Activated CD8-positive, alpha-beta memory T cell treated with anti-CD3 and anti-CD28 coated beads for 24 hours (primary cell): ENCODE measurements at places on chromosomes 1 and 21.
A peak's percentile ranks its signal among the peaks of the same experiment; 100 is the strongest.

- no peak for DNase-seq
Observed at GRCh38 chr21:38714039-38714817, 91.5 kb upstream of the ETS2 start.

- no peak for DNase-seq
Observed at GRCh38 chr1:157092831-157093230, 6.8 kb downstream of the ETV3L start.

- DNase-seq, result no peak
Observed at GRCh38 chr1:107949467-107950253, 15.3 kb downstream of the VAV3 start.

GRCh38 chr1:212035835-212036605, 472 bp downstream of the DTL start:
- no peak for DNase-seq

DNA sequence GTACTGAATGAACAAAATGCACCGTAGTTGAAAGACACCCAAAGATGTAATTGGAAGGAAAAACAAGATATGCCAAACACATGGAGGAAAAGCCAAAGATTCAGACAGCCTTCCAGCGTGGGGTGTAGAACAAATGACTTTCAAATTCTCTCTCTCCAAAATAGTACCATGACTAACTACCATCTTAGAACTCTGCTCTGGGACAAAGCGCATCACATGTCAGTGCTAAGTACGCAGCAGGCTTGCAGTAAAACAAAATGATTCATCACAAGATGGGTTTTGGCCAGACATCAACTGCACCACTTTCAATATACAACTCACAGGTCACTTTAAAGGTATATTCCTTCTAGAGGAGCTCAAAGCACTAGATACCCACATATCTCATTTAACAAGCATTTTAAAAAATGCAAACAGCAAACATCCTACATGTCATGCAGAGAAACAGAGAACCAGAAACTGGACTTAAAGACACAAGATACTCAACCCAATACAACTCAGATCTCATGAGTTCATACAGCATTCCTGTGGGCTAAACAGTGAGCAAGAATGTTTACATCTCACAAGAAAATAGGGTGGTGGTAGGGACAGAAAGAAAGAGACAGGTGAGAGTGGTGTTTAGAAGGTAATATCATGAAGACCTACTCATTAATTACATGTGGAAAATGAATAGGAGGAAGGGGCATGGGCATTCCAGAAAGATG, 75.7 kb downstream of the BCAR3 start:
- no peak for DNase-seq

DNA sequence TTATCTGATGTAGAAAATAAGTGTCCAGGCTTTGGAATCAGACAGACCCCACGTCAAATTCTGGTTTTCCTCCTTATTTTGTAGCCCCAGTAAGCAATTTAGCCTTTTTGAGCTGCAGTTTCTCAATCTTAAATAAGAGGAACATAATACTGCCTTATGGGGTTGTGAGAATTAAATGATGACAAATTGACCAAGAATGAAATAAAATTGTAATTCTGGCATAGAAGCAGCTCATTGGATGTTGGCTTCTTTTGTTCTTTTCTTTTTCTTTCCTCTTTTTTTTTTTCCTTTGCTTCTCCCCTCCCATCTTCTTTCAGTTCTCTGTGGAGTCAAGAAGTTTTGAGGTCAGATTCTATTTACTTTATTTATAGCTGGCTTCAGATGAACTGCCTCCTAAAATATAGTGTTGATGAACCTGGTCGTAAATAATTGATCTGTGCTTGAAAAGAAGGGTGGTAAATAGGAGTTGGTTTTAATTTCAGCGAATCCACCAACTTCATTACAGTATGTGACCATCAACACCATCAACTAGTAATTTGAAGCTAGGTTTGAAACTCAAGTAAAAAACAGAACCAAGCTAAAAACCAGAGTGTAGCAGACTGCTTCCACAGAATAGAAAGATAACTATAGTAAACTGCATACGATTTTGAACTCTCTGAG, 81.1 kb downstream of the CACHD1 start:
- DNase-seq, result no peak

GRCh38 chr1:85344256-85344694, 67.8 kb upstream of the BCL10 start:
- no peak for DNase-seq

- no peak for DNase-seq
Observed at GRCh38 chr1:40344597-40344996, 27.5 kb upstream of the COL9A2 start.

GRCh38 chr1:240586006-240586405, 25.9 kb downstream of the GREM2 start:
- no peak for DNase-seq

DNA sequence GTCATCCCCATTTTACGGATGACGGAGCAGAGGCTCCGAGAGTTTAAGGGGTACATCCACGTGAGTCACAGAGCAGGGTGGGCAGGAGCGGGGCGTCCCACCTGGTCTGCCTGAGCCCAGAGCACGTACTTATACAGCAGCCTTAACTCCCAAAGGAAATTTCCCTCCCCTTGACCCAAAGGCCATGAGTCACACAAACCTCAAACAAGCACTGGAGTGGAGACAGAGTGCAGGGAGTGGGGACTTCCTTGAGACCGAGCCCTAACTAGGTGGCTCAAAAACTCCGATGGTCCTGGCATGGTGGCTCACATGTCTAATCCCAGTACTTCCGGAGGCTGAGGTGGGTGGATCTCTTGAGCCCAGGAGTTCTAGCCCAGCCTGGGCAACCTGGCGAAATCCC, 141.6 kb upstream of the KLHDC7A start:
- no peak for DNase-seq

DNA sequence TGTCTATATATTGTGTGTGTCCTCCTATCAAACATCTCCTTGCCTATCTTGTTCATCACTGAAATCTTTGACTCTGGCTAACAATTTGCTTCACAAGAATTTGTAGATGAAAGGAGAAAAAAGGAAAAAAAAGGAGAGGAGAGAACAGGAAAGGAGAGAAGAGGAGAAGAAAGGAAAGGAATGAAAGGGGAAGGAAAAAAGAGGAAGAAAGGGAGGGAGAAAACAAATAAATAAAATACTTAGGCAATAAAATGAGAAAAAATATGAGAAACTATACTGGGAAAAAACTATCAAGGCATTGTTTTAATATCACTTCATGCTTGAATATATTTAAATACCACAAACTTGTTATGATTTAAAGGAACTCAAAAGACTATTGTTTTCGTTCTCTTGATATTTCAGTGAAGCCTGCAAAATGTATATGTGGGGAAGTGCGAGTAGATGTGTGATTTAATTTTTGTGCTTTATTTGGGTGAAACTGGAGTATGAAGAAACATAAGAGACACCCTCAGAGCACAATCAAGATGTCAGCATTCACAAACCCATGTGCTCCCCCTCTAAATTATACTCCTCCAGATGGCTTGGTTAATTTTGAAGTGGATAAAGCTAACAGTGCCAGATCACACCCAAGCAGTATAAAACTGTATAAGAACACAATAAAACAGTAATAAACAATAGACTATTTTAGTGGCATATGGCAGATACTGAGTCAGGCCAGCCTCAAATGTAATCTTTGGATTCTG, 205.7 kb upstream of the SAMSN1 start:
- no peak for DNase-seq

- DNase-seq, result no peak
Observed at GRCh38 chr1:17639703-17640340, 100.3 kb downstream of the ARHGEF10L start.

GRCh38 chr1:197844651-197845050, 57.8 kb upstream of the C1orf53 start:
- DNase-seq, result no peak

GRCh38 chr1:53176452-53177208, 20.0 kb upstream of the CPT2 start:
- DNase-seq, result no peak

DNA sequence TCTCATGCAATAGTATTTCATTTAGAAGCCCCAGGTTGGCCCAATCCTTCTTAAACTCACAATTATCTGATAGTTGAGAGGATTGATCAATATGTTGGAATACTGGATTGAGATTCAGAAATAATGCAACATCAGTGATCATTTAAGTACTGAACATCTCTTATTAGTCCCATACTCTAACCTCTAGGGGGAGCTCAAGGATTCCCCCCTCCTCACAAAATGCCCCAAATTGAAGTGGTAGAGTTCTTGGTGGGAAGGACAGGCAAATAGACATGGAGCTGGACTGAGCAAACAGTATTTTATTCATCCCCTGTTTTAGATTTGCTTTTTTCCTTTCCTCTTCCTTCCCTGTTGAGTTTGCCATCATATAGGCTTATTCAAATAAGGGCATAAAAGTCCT, 62.8 kb downstream of the NGF start:
- DNase-seq, result no peak

GRCh38 chr1:203401199-203401877, 50.4 kb upstream of the FMOD start:
- DNase-seq, result no peak

DNA sequence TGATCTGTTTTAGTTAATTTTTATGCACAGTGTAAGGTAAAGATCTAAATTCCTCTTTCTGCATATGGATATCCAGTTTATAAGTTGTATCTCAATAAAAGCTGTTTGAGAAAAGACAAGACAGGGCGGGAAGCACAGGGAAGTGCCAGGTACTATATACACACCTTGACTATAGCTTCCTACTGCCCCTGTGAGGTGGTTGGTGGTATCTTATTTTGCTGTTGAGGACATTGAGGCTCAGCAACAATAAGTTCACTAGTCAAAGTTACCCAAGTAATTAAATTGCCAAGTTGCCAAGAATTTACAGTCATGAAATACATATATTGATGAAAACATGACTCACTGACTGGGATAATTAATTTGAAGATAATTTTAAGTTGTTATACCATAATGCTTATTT, 109.1 kb downstream of the CD247 start:
- no peak for DNase-seq

GRCh38 chr1:30911059-30911954, 2.7 kb upstream of the SDC3 start:
- DNase-seq, result peak; percentile 75

DNA sequence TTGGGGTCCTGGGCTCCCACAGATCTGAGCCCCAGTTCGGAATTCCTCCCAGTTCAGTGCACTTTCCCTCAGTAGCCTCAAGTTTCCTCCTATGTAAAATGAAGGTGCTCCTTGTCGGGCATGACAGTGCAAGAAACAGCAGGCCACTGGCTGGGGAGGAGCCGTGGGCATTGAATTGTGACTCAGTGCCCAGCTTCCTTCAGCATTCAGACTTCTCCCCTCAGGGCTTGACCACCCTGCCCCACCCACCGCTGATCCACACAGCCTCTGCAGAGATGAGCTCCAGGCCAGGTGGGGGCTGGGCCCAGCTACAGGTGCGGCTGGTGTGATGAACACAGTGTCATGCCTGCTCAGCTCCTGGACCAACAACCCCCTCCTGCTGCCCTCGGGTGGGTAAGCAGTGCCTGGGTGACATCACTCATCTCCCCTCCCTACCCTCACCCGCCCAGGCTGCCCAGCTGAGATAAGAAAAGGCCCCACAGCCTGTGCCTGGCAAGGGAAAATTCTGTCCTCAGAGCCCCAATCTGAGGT, 4.9 kb downstream of the MOB3C start:
- DNase-seq, result no peak

- no peak for DNase-seq
Observed at GRCh38 chr1:97114842-97115241, 393.3 kb downstream of the PTBP2 start.

- DNase-seq, result no peak
Observed at GRCh38 chr21:27149034-27149433, 182.1 kb upstream of the ADAMTS5 start.

DNA sequence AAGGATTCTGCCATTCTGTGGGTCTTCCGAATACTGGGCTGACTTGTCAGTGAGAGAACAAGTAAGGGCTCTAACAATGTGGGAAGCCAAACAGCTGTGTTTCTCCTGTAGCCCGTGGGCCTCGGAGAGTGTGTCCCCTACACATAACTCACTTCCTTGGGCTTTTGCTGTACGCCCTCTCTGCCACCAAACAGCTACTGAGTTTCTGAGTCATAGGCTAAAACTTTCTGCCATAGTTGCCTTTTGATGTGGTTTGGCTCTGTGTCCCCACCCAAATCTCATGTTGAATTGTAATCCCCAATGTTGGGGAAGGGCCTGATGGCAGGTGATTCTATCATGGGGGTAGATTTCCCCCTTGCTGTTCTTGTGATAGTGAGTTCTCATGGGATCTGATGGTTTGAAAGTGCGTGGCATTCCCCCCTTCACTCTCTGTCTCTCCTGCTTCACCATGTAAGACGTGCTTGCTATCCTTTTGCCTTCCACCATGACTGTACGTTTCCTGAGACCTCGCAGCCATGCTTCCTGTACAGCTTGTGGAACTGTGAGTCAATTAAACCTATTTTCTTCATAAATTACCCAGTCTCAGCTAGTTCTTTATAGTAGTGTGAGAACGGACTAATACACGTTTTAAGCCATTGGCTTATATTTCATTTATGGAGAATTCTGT, 194.8 kb upstream of the HMCN1 start:
- DNase-seq, result no peak

- no peak for DNase-seq
Observed at GRCh38 chr1:28830814-28831213, 18.8 kb downstream of the OPRD1 start.

GRCh38 chr1:112674440-112674985, at the start of gene MOV10:
Gene MOV10, plus strand, starts transcription at chr1:112674659. Its CDS starts 254 bp downstream, at chr1:112674913.
- DNase-seq, result peak; percentile 80

DNA sequence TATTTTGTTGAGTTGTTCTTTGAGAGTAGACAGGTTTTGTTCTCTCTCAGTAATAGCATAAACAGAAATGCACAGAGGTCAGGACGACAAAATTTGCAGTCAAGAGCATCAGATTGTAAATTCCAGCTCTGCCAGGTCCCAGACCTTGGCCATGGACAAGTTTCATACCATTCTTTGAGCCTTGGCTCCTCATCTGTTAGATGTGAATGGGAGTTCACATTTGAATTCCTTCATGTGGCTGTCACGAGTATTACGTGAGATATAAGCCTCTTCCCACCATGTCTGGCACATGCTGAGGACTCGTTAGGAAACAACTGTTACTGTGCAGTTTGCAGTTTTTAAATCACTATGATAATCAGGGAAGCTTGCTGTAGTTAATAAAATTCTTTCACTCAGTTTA, 93.2 kb upstream of the KCTD3 start:
- DNase-seq, result no peak

DNA sequence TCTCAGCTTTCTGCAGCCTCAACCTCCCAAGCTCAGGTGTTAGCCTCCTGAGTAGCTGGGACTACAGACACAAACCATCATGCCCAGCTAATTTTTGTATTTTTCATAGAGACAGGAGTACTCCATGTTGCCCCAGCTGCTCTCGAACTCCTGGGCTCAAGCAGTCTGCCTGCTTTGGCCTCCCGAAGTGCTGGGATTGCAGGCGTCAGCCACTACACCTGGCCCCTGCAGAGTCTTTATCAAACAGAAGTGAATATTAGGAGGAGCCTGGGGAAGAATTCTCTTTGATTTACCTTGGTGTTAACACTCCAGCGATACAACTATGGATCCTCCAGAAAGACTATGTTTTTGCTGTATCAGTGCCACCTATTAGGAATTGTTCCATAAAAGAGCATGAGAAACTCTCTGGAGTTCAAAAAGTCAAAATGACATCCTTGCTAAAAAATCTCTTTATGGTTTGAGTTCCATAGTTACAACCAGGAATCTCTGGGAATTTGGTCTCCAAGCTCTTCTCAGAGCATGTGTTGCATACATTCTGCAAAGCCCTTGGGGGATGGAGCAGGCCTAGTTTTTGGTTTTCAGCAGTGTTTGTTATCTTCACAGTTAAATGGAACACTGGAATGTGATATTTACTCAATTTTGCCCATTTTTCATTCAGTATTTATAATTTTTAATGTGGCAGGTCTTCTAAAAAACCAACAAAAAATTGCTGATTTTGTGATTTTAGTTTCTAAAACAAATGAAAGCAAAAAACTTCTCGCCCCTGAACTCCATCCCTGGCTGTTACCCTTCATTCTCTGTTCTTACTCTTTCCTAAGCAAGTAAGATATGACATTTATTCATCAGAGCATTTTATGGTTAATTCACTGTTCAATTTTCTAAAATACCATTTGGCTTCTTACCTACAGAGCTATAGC, 77.3 kb downstream of the OLFML2B start:
- no peak for DNase-seq
